ENCODE measurements at places on chromosomes 6 and 20. TPM values are rescaled to one million over a fixed set of nuclear protein-coding genes. Genes with fewer than 3 reads are reported as not detected.

RWDD2A gene
- total RNA-seq: 1.2 TPM

TRAPPC3L gene
- total RNA-seq: not detected

MDFI gene
- total RNA-seq: 402 TPM

SEMG1 gene
- not detected for total RNA-seq

GLP1R gene
- not detected for total RNA-seq

CDH4 gene
- under 0.01 TPM for total RNA-seq

TAGAP gene
- 0.39 TPM for total RNA-seq

CCN6 gene
- not detected for total RNA-seq

FAM209A gene
- 0.33 TPM for total RNA-seq

ME1 gene
- 9.0 TPM for total RNA-seq

CTCFL gene
- total RNA-seq: under 0.01 TPM

C20orf202 gene
- under 0.01 TPM for total RNA-seq

CYP24A1 gene
- total RNA-seq: not detected

MEP1A gene
- total RNA-seq: not detected

FKBP1C gene
- total RNA-seq: 2.0 TPM

LY6G6C gene
- 0.39 TPM for total RNA-seq

ALDH8A1 gene
- 0.11 TPM for total RNA-seq

SLC12A5 gene
- total RNA-seq: 0.33 TPM

GABRR2 gene
- total RNA-seq: 1.2 TPM

ANKEF1 gene
- 5.5 TPM for total RNA-seq

EYS gene
- total RNA-seq: not detected

DAAM2 gene
- 0.22 TPM for total RNA-seq

C6orf120 gene
- total RNA-seq: 35.7 TPM

LST1 gene
- not detected for total RNA-seq

RRAGD gene
- 0.54 TPM for total RNA-seq

HAO1 gene
- total RNA-seq: not detected

All from placental epithelial cell (primary cell).